ENCODE measurements at places on chromosomes 13 and 19.

- DNase-seq = no peak
These were observed 100.0 kb downstream of the GADD45B start for GRCh38 chr19:2575734-2576481.

DNA sequence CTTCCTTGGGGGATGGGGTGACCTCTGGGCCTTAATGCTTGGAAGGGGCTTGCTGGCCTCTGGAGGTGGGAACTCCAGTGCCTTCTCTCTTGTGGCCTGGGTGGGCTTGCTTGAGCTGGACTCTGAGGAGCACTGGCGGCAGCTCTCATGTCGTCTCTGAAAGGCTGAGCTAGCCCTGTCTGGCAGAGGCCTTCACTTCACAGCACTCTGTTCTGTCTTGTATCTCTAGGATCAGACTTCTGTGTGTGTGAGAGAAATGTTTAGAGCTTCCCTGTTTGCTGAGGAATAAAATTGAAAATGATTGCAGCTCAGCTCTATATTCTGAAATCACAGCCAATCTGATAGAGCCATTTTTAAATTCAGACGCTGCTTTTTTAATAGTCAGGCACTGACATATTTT lies 185.3 kb downstream of the KCNRG start:
- no peak for DNase-seq

GRCh38 chr13:78060966-78061365 lies 142.3 kb upstream of the EDNRB start:
- no peak for DNase-seq

DNA sequence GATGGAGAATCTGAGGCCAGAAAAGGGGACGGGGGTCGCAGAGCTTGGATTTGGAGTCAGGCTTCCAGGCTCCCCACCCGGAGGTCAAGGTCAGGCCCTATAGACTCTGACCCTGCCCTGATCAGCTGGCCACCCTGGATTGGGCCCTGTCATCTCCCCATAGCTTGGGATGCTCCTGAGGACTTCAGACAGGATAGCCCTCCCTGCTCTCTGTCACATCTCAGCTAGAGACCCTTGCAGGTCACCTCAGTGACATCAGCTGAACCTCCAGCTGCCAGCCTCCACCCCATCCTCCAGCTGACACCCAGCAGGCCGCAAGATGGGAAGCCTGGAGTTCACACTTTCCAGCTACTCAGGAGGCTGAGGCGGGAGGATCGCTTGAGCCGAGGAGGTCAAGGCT lies 2.8 kb upstream of the TPM4 start:
- DNase-seq = no peak

- DNase-seq = no peak
These were observed 12.7 kb upstream of the PTBP1 start for GRCh38 chr19:784541-784940.

DNA sequence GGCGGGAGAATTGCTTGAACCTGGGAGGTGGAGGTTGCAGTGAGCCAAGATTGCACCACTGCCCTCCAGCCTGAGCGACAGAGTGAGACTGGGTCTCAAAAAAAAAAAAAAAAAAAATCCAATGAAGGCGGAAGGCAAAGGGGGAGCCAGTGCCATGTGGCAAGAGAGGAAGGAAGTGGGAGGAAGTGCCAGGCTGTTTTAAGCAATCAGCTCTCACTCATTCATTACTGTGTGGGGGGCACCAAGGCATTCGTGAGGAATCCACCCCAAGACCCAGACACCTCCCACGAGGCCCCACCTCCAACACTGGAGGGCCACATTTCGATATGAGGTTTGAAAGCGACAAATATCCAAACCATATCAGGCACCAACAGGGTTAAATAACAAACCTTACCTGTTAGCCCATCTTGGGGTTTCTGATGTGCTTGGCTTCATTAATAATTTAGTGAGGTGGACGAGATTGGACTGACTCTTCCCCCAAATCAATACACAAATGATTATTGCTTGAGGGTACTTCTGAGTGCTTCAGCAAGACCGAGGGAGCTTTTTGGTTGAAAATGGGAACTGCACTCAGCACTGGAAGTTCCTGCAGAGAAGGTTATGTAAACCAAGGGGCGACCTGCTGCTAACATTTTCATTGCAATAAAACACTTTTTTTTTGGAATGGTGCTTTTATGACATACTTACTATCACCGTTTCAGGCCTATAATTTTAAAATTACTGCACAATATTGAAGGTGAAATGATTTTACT lies 7.5 kb upstream of the LRP3 start:
- no peak for DNase-seq

GRCh38 chr13:25802579-25802978 lies 249.2 kb downstream of the SHISA2 start:
- DNase-seq = no peak

- DNase-seq = no peak
These were observed 2.8 kb downstream of the RASA3 start for GRCh38 chr13:114129649-114130062.

GRCh38 chr13:112073245-112074138 lies 6.5 kb downstream of the SOX1 start:
- no peak for DNase-seq

DNA sequence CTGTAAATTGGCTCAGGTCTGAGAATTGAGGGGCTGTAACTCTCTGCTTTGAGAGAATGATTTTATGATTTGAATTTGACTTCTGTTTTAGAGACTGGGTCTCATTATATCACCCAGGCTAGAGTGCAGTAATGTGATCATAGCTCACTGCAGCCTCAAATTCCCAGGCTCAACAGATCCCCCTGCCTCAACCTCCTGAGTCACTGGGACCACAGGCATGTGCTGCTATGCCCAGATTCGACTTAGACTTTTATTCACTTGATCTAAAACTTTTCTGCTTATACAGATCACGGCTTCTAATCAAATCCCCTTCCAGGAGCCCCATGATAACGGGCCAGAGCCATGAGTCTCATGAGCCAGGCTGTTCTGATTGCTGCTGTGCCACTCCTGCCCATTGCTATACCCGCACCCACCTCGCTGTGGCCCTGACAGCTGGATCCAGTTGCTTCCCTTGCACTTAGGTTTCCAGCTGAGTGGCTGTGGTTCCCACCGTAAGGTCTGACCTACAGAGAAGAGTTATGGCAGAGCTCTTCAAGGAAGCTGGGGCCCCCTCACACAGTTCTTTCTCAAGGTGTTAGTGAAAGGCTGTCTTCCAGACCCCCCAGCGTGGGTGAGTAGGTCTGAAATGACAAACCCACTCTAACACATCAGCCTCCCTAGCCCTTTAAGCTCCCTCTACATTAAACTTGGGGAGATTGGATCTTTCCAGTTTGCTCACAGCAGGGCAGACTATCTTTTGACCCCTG lies 251.2 kb upstream of the SGCG start:
- no peak for DNase-seq
